Activated naive CD4-positive, alpha-beta T cell (primary cell): ENCODE measurements at places on chromosomes 6 and 20.

- no peak for DNase-seq
Measured at GRCh38 chr6:125549202-125549884, 200.1 kb upstream of the HEY2 start.

GRCh38 chr20:19257865-19258264, 45.4 kb downstream of the SLC24A3 start:
- no peak for DNase-seq

GRCh38 chr6:118992186-118992795, 57.3 kb upstream of the MCM9 start:
- DNase-seq, result no peak

DNA sequence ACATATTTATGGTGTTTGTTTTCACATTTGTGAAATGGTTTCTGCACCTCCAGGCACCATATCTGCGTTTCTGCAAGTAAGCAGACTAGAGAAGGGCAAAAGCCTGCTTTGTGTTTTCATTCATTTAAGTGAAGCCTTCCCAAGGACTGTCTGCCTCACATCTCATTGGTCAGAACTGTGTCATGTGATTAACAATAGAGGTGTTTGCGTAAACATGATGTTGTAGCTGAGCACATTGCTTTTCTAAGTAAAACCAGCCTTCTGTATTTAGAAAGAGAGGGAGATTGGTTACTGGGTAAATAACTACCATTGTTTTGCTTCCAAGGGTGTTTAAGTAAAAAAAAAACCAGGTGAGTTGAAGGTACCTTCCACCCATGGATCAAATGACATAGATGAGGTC, 39.7 kb downstream of the SH3BGRL2 start:
- DNase-seq, result no peak

GRCh38 chr6:164791498-164791897, 517.9 kb downstream of the C6orf118 start:
- DNase-seq, result no peak

- no peak for DNase-seq
Measured at GRCh38 chr6:3775386-3775785, 23.9 kb upstream of the PXDC1 start.

DNA sequence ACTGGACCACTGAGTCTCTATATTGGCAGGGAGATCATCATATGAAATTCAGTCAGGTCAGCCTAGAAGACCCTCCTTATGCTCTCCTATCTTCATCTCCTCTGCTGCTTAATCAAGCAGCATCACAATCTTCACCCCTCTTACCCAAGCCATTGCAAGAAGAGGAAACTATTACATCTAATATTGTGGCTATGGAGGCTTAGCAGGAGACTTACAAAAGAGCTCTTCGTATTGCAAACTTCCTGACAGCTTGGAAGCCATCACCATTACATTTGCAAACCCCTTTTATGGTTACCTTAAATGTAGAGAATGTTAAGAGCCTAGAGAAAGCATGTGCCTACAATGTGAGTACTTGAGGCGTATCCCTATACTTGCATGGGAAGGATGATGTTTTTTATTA, 87.2 kb upstream of the STXBP5 start:
- DNase-seq, result no peak

- DNase-seq, result no peak
Measured at GRCh38 chr20:4384961-4385360, 336.7 kb upstream of the PRND start.

DNA sequence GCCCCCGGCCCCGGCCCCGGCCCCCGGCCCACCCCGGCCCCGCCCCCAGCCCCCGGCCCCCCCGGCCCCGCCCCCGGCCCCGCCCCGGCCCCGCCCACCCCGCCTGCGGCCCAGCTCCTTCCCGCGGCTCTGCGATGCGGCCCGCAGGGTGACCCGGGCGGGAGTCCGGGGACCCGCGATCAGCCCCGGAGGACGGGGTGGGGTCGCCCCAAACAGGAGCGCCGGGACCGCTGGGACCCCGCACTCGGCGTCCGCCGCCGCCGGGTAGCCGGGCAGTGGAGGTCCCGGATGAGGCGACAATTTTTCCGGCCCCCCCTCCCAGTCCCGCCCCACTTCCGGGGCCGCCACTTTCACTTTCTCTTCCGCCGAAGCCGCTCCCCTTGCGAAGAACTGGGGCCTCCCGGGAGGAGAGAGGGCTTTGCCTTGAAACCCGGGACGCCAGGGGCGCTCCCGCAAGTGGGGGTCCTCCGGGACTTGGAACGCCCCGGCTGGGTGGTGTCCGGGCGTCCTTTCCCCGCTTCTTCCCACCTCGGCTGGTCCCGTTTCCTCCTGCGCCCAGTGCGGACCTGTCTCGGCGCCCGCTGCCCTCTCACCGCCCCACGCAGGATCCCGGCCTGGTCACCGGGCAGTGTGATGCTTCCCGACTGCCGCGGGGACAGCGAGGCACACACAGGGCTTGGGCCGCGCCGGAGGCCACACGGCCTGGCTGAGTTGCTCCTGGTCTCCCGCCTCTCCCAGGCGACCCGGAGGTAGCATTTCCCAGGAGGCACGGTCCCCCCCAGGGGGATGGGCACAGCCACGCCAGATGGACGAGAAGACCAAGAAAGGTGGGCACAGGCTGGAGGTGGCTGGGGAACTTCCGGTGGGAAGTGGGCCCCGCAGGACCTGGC, at the start of gene RBCK1:
RBCK1 (plus strand) TSS at position 347 of the 890 bp plus-strand sequence; CDS start at position 806, 459 bp downstream.
- peak; percentile 78 for DNase-seq

DNA sequence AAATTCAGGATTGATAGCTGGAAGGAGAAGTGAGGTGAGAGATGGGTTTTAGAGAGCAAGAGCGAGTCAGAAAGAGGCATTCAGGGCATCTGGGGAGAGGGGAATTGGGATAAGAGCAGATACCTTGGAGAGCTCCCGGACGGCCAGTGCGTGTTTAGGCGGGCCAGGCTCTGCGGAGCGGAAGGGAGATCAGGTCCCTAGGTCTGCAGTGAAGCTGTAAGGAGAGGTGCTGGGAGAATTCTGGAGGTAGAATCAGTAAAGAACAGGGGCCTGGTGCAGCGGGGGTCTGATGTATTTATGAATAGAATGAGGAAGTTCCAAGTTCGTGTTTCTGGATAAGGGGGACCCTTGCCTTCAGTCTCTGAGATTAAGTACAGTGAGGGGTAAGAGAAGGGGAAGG, 47.4 kb upstream of the FAM83D start:
- no peak for DNase-seq

DNA sequence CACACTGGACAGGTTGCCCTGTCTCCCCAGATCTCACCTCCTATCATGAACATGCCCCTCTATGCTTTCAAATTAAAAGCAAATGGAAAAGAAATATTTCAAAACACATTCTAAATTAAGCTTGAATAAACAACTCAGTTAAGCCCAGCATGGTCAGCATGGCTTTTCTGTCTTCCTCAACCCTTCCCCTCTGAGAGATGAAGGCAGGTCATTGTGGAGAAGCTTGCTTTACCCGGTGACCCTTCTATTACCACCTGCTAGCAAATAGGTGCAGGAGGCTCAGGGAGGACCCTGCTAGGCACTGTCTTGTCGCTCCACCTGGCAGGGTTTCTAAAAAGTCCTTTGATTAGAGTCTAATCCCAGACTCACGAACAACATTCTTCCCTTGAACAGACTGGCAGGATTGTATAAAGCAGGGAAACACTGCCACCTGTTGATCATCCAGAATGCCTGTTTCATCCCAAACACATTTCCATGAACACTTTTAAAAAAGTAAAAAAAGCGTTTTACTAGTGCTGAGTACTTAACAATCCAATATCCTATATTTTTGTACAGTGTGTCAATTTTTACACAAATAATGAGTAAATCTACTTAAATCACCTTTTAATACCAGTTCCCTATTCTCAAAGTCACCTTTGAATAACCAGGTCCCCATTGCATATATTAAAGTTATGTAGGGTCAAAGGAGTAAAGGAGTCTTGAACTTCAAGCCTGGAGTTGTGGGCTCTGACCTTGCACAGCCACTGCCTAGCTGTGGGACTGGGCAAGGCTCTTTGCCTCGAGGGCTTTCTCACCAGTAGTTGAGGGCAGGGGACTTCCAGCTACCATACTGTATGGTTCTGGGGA, 75.5 kb downstream of the GPR6 start:
- DNase-seq, result no peak

- DNase-seq, result no peak
Measured at GRCh38 chr6:21281366-21281765, 312.2 kb upstream of the SOX4 start.

- DNase-seq, result no peak
Measured at GRCh38 chr20:63067266-63067635, 60.5 kb upstream of the BHLHE23 start.

GRCh38 chr6:20237677-20238460, 25.6 kb upstream of the MBOAT1 start:
- DNase-seq, result no peak

DNA sequence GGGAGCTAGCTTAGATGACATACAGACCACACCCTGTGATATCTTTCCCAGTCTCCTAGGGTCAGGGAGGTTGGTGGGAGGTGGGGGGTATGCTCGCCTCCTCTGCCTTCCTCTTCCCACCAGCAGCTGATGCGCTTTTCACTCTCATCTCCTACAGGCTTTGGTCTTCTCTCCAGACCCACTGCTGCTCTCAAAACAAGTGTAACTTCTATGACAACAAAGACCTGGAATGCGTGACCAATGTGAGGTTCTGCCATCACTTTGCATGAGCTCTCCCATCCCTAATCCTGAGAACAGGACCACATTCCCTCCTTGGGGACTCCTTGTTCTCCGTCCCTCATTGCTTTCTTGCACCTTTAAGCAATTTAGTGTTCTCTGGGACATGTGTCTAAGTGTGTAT, 2.7 kb downstream of the CTSA start:
- DNase-seq, result no peak
